ENCODE measurements at places on chromosomes 12 and 14.

DNA sequence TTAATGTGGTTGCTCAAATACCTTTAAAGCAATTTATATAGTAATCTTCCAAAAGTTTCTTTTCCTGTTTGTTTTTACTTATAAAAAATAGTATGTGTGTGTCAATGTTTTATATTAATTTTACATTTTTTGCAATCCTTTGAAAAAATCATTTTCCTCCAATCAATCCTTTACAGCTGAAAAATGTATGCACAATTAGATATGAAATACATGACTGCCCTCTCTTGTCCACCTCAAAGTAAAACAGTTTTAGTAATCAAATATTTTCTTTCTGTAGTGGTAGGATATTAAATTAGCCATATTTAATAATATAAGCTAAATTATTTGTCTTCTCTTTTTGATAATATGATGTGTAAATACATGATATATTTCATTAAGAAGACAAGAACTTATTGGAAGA, 269.9 kb downstream of the ADAMTS20 start:
- DNase-seq, result no peak

DNA sequence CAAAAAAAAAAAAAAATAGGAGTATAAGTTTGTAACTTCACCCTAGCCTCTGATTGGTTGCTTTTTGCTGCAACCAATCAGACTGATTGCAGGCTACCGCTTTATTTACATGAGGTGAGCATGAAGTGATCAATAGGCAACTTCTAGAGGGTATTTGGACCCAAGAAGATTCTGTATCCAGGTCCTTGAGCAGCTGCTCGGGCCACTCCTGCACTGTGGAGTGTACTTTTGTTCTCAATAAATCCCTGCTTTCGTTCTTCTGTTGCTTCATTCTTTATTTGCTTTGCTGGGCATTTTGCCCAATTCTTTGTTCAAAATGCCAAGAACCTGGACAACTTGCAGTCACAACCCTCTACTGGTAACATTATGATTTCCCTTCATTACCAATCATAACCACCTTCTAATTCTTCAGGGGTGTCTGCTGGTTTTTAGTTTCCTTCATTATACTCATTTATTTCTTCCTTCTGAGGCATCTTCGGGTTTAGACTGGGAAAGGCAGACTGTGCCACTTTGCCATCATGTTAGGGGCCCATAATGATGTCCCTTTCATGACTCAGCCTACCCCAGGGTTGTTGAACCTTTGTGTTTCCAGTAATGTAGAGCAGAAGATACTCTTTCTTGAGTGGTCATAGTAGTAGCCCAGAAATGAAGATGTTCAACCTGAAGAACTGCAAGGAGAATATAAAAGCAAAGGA, 43.4 kb upstream of the LIMA1 start:
- no peak for DNase-seq

- no peak for DNase-seq
Measured at GRCh38 chr14:77485256-77485655, 13.4 kb downstream of the ISM2 start.

- no peak for DNase-seq
Measured at GRCh38 chr12:79452906-79453305, 237.9 kb downstream of the PAWR start.

- DNase-seq, result no peak
Measured at GRCh38 chr14:72314808-72315435, 382.7 kb downstream of the RGS6 start.

DNA sequence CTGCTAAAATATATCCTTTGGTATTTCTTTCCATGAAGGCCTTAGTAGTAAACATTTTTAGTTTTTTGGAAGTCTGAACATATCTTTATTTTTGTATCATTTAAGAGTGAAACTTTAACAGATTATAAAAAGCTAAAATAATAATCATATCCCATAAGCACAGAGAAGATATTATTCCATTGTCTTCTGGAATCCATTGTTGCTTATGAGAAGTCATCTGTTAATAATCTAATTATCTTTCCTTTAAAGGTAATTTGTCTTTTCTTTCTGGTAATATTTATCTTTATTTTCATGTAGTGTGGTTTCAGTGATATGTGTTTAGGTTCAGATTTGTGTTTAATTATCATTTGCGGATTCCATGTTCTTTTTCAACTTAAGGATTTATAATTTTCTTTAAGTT, 261.7 kb downstream of the MSRB3 start:
- DNase-seq, result no peak

GRCh38 chr12:72610342-72610741, 338.2 kb downstream of the TRHDE start:
- DNase-seq, result no peak

- no peak for DNase-seq
Measured at GRCh38 chr12:76529226-76529918, 30.2 kb downstream of the OSBPL8 start.

DNA sequence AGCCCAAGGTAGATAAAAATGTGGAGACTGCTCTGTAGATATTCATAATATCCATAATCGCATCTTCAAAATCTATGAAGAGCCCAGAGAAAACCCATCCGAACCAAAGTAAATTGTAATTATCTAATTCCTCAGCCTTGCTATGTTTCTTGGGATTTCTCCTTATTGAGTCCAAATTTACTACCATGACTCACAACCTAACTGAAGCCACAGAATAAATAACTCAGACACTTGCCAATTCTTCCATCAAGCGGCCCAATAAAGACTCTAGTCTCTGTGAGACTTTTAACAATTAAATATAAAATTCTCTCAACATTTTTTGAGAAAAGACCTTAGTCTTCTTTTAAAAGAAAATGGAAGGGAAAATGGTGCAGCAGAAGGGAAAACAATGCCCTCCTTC, 409.8 kb downstream of the DAD1 start:
- no peak for DNase-seq

DNA sequence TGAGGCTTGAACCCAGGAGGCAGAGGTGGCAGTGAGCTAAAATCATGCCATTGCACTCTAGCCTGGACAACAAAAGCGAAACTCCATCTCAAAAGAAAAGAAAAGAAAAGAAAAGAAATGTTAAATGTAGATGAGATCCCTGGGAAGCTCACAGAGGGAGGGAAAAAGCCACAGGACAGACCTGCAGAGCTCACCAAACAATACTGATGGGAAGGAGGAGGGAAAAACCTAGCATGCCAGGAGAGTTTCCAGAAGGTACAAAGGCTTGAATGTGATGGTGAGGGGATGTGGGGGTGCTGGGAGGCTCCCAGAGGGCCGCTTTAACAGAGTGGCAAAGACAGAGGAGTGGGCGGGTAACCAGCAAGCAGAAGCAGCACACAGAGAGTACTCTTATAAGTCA, 72.3 kb downstream of the PTPN21 start:
- DNase-seq, result no peak

- DNase-seq, result peak; percentile 69
Measured at GRCh38 chr14:61188978-61189808, 91.9 kb downstream of the TMEM30B start.

- no peak for DNase-seq
Measured at GRCh38 chr12:67357376-67358125, 88.4 kb downstream of the CAND1 start.

DNA sequence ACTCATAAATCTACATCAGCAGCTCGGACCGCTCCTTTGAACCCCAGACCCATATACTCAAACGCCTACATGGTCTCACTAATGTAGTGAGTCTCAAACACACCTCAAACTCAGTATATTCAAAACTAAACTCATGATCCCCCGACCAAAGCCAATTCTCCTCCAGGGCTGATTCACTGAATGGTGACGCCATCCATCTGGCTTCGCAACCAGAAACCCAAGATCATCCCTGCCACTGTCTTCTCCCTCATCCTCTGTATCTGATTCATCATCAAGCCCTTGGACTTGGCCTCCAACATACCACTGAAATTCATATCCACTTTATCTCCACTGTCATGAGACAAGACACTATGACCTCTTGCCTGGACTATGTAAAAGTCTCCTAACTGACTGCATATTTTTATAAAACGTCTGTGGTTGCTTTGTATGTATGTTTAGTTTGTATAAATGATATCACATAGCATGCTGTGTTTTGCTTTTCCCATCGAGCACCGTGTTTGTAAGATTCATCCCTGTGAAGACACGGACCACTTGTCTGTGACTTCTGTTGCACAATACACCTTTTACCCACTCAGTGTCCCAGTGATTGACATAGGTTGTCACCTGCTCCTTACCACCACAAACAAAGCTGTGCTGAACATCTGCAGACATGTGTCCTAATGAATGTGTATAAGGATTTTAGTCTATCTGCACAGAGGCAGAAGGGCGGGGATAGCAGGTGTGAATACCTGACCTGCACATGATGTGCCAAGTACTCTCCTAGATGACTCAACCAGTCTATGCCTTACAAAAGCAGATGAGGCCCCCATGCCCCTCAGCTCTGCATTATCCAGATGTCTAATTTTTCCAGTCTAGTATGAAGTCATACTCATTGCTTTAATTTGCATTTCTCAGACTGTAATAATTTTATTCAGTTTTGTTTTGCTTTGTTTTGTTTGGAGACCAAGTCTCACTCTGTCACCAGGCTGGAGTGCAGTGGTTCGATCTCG, 76.9 kb downstream of the VWF start:
- no peak for DNase-seq

DNA sequence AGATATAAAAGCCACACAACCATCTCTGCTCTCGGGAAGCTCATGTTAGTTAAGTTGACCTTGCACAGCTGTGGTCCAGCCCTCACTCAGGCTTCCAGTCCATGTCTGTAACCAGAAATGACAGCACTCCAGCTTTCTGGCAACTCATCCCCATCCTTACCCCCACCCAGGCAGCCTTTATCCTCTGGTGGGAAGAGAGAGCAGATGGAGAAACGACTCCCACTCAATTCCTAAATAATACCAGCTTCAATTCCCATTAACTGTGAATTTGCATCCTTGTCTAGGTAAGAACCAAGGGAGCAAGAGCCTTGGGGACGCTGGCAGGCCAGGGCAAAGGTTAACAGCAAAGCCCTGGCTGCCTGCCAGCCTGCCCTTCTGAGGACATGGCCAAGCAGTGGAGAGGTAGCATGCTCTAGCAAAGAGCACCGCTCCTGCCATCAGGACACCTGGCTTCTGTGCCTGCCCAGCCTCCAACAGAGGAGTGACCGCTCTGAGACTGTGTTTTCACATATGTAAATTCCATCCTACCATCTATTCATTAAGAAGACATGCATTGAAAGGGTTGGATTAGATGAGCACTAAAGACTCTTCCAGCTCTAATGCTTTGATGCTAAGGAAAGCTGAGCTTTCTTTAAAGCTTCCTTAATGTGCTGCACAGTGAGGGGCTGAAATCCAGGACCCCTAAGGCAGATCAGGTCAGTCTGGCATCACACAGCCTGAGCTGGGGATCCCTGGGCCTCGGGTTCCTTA, 236.1 kb downstream of the GRIN2B start:
- DNase-seq, result no peak

GRCh38 chr12:95505039-95505438, 31.1 kb downstream of the METAP2 start:
- no peak for DNase-seq

Data from right kidney (tissue), 9 donors.